Foreskin fibroblast (primary cell): ENCODE measurements at places on chromosomes 2 and 18.

- DNase-seq: no peak
Measured at GRCh38 chr2:102872388-102872787, 110.6 kb downstream of the TMEM182 start.

DNA sequence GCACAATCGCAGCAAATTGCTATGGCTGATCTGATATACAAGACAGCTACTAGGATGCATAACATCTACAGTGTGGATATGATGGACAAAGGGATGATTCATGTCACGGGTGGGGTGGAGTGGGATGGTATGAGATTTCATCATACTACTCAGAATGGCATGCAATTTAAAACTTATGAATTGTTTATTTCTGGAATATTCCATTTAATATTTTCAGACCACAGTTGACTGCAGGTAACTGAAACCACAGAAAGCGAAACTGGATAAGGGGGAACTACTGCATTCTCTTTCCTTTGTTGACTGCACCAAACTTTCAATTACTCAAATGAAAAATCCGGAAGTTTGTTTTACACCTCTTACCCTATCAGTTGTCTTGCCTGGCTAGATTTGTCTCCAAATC is 94.4 kb upstream of the NEUROD1 start:
- peak; percentile 82 for DNase-seq

GRCh38 chr2:231686192-231687100 is 21.9 kb upstream of the PTMA start:
- no peak for DNase-seq

- DNase-seq: no peak
Measured at GRCh38 chr2:8494151-8494550, 187.7 kb upstream of the ID2 start.

GRCh38 chr2:217669831-217670230 is 333.0 kb downstream of the TNS1 start:
- DNase-seq: peak; percentile 44

- DNase-seq: peak; percentile 35
Measured at GRCh38 chr2:26086155-26086637, 52.3 kb downstream of the RAB10 start.

DNA sequence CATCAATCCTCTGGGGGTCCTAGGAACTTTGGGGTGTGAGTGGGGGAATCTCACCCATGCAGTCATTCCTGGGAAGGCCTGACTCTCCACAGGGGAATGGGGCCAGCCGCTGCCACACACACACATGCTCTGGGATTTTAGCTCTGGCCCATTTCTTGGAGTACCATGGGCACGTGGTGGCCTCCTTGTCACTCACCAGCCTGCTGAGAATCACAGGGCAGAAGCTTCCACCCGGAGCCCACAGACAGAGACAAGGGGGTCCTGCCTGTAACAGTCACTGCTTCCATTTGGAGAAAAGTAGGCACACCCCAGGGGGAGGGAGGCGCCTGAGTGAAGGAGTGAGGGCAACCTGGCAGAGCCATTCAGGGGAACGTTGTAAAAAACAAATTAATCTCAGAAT is 48.8 kb downstream of the TWIST2 start:
- DNase-seq: peak; percentile 56

DNA sequence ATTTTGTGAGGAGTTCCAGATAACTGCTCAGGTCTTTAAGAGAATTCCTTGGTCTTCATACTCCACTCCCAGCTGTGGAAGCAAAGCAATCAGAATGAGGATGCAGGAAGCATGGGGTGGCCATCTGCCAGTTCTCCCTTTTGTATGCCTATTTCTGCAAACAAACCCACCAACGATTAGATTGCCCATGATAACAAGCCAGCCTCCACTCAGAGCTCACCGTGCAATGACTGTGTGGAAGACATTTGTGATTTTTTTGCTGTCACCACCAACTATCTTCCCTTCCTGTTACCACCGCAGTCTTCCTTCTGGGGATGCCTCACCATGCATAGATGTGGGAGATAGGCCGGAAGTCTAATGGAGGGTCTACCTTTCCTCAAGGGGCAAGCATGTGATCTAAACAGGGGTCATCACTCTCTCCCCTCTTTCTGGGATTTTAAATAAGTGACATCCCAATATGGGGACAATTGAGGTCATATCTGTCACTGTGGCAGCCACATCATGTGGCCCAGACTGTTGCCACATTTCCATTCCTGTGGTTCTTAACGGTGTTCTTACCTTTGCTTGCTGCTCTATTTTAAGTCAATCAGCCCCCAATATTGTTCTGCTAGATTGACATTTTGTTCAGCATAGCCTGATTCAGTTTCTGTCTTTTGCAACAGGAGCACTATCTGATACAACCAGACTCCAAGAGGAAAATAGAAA is 4.4 kb downstream of the AFF3 start:
- no peak for DNase-seq

DNA sequence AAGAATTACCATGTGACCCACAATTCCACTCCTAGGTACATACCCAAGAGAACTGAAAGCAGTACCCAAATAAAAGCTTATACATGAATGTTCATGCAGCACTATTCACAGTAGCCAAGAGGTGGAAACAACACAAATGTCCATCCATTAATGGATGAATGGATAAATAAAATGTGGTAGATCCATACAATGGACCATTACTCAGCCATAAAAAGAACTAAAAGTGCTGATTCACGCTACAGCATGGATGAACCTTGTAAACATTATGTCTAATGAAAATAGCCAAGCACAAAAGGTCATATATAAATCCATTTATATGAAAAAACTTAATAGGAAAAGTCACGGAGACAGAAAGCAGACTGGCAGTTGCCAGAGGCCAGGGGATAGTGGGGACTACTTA is 23.6 kb upstream of the ZFP36L2 start:
- no peak for DNase-seq

DNA sequence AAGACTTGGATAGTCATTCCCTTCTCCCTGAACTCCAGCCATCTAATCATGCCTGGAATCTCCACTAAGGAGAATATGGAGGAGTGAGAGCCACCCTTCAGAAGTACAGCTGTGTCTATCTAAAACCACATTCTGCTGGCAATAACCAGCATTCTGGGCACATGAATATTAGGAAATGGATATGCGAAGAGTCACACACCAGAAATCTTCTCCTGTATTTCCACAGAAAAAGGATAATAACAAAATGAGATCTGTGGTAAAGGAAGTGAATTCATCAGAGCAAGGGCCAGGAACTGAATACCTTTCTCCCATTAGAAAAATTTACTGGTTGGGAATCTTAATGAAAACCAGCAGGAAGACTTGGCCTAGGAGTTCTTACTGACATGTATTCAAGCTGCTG is 218.8 kb downstream of the SCG2 start:
- DNase-seq: no peak

GRCh38 chr2:222993920-222994650 is 57.9 kb upstream of the KCNE4 start:
- DNase-seq: peak; percentile 97

GRCh38 chr2:234691968-234692955 is 195.4 kb upstream of the ARL4C start:
- no peak for DNase-seq

DNA sequence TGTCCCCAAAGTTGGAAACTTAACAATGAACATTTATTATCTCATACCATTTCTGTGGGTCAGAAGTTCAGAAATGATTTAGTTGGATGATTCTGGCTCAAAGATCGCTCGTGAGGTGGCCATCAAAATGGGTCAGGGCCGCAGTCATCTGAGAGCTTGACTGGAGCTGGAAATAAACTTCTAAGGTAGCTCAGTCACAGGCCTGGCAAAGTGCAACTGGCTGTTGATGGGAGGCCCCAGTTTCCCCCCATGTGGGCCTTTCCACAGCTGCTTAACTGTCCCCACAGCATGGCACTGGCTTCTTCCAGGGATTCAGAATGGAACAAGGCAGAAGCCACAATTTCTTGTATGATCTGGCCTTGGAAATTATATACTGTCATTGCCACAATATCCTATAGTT is 200.1 kb upstream of the RAB12 start:
- DNase-seq: no peak

DNA sequence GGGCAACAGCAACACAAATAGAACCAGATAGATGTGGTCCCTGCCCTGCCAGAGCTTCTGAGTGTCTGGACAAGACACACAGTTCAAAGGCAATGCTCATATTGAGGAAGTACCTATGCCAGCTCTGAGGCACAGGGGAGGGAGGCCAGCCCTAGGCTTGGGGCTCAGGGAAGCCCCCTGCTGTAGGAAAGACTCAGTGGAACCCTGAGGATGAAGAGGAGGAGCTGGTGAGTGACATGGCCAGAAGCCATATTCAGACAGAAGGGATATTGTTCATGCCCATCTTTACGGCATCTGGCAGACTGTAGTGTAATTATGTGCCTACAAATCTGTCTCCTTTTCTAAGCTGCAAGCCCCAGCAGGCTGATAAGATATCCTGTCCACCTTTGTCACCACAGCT is 8.8 kb downstream of the SIGLEC15 start:
- DNase-seq: no peak

- peak; percentile 14 for DNase-seq
Measured at GRCh38 chr18:55007602-55008001, 48.3 kb upstream of the CCDC68 start.

GRCh38 chr18:44901283-44901682 is 220.6 kb downstream of the SETBP1 start:
- DNase-seq: no peak

DNA sequence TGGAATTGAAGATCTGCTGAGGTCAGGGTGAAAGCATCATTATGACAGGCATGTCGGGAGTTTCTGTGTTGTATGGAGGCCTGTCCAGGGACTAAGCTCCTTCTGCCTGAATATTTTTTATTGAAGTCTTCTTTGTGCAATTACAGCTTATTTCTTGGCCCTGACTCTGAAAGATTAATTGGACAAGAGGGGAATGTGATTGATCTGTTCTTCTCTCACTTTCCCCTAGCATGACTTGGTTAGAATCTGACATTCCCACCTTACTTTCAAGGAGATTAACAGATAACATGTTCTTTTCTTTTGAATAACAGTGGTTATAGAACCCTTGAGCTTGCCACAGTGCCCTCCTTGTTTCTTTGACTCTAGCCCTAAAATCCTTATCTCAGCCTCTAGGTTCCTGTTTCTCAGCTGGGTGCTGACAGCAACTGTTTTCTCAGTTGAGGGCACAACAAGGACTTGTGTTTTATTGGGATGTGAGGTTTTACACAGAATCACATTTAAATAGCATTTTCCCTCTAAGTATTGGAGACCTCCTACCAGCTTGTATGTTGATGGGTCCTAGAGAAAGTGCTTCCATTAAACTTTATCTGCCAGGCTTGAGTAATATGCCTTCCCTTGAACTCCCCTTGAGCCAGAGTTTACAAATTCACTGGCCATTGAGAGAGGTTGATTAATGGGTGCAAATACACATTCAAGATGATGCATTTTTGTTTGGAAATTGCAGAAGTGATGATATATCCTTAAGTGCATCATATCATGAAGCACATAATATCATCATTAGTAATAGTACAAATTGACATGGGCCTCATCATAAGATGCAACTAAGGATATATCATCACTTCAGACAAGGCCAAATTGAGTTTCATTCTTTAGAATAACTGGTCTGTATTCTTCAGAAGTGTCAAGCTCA is 12.5 kb downstream of the TTLL4 start:
- no peak for DNase-seq

DNA sequence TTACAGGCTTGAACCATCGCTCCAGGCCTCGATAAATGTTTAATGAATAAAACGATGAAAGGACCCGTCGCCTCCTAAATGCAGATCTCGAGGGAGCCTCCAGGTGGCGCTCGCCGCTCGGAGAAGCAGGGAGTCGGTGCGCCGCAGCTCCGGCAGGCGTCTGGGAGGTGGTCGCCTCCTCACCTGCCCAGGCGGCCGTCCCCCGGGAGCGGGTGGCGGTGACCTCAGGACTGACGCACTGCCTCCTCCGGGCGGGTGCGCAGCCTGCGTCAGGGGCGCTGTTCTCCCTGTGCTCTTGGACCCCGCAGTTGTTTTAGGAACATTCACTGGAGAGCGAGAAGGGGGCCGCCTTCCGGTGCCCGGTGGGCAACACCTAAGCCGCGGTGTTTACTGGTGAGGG is 38.6 kb upstream of the POLE4 start:
- DNase-seq: peak; percentile 32

GRCh38 chr2:176158186-176158591 is 1.1 kb downstream of the HOXD3 start:
- no peak for DNase-seq

DNA sequence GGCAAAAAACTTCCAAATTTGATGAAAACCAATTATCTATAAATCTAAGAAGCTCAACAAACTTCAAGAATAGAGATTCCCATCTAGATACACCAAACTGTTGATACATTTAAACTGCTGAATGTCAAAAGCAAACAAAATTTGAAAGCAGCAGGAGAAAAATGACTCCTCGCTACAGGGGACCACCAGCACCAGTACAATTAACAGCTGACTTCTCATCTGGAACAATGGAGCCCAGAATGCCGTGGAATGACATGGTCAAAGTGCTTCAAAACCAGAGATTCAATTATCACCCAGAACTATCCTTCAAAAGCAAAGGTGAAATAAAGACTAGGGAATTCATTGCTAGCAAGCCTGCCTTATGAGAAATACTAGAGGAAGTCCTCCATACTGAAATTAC is 11.6 kb downstream of the SRSF7 start:
- no peak for DNase-seq

- no peak for DNase-seq
Measured at GRCh38 chr18:75548353-75548905, 120.9 kb upstream of the SMIM21 start.

DNA sequence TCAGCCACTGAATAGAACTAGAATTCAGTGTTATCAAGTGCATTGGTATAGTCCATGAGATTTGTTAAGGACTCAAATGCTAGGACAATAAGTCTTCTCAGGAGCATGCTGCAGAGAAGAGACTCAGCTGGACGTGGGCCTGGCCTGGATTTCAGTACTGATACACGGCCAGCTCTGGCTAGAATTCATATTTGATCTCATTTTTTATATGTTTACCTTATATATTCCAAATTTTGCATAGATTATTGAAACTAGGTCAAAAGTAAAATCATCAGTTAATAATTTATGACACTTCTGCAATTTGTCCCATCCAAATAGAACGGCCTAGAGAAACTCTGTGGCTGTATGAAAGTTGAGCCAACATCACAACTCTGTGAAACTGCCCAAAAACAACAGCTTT is 262.0 kb downstream of the DLGAP1 start:
- DNase-seq: no peak

GRCh38 chr2:233228376-233228775 is 23.1 kb upstream of the ATG16L1 start:
- no peak for DNase-seq

DNA sequence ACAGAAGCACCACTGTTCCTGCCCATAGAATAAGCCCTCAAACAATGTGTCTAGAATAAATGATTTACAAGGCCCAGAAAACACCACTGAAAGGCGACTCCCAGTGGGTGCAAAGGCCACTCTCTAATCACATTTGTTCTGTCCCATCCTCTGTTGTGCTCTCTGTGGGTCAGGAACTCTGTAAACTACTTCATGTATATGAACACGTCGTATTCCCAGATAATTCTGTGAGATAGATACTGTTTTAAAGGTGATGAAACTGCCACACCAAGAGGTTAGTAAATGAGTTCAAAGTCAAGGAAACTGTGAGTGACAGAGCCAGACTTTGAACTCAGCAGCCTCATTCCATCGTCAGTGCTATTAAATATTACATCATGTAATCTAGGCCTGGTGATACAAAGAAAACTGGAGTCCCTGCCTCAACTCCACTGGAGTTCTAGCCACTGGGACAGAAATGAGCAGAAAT is 269.7 kb upstream of the DCC start:
- DNase-seq: no peak
